ENCODE measurements at places on chromosomes 1 and 21.

DNA sequence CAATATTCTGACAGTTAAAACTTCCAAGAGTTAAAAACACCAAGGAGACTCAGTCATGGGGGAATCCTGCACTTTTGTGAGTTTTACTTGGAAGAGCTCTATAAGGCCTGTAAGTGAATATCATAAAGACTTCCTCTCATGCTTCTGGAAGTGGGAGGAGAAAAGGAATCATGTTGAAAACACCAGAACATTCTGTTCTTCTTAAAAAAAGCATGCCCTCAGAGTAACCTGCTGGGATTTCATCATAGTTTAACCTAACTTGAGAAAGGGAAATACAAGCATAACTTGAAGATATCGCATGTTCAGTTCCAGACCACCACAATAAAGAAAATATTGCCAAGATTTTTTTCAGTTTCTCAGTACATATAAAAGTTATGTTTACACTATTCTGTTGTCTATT lies 51.9 kb downstream of the COL11A1 start:
- no peak for DNase-seq

DNA sequence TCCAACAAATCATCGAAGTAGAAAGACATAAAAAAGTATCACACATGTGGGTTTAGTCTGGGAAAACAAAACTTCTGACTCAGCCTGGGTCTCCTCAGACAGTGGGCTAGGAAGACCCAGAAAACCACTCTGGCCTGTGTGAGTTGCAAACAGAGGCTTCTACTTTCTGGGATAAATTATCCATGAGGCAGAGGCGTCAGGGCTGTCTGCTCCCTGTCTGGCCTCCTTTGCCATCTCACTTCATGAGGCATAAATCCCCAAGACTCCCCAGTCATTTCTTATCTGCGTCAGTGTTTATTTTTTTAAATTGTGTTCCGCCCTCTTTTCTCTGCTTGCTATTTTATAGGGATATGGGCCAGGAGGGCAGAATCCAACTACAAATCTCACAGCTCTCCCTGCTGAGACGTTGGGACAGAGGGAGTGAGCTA lies 80.6 kb upstream of the TRABD2B start:
- DNase-seq = no peak

- DNase-seq = no peak
Observed at GRCh38 chr1:42482635-42483153, 19.6 kb downstream of the CCDC30 start.

DNA sequence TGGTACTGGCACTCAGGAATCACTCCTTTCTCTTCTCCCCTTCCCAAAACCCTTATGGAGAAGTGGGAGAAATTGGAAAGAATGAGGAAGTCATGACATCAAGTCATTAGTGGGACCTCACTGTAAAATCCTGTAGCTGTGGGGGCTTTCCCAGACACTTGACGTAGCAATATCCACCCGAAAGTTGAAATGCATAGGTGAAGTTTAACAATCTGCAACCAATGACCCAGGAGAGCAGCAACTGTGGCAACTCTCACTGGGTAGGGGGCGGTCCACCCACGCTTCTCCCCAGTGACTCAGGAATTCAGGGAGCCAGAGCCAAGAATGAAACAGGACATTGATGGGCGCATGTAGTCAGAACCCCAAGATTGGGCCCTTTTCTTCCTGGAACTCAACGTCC lies 27.0 kb downstream of the ABCA4 start:
- no peak for DNase-seq

DNA sequence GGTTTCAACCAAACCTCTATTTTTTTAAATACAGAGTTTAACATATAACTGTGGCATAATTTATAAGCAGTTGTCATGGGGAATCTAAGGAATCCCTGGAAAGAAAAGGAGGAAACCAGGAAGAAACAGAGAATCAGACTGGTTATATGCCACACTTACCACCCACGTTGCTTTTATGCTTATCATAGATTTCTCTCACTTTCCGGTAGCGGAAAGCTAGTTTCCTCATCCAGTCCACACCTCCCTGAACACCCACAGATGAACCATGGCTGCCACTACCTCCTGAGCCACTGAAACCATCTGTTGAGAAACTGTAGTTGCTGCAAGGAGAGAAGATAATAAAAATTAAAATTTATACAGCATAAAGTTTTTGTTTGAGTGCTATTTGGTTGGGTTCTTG lies 33.5 kb downstream of the XKR8 start:
- no peak for DNase-seq

DNA sequence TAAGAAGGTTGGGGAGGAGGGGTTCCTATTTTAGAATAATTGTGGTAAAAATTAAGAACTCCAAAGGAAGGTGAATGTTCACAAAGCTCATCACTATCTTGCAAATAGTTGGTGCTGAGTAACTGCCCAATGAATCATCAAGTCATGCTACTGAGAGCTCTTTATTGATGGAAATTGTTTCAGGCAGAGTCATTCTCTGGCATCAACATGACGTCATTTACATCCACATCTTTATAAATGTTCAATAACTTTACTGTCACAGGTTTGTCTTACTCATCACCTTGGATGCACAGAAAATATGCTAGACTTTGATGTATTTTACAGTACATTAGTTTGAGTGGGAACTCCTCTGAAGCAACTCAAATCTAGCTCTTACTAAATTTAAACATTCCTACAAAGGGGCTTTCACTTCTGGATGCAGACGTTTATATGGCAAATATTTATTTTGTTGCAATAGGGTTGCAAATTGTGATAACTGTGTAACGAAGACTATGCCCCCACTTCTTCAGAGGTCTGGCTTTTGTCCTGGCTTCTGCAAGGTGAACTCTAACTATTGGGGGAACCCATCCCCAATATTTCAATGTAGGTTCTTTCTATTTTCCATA lies 273.7 kb upstream of the AJAP1 start:
- DNase-seq = no peak

DNA sequence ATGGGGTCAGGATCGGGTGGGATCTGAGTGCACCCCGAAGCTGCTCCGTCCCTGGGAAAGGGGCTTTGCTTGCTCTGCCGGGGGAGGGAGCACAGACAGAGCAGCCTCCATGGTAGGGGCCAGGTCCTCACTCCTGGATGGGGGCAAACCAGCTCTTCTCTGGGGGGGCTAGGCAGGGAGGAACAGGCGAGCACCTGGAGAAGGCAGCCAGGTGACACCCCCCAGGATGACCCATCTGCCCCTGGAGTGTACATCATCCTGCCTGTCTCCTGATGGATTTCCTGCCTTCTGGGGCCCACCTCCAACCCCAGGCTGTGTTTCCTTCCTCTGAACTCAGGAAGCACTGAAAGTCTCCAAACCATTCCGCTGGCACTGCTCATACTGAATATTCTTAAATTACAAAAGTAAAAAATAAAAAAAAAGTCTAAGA lies 248.0 kb downstream of the RHOU start:
- no peak for DNase-seq

DNA sequence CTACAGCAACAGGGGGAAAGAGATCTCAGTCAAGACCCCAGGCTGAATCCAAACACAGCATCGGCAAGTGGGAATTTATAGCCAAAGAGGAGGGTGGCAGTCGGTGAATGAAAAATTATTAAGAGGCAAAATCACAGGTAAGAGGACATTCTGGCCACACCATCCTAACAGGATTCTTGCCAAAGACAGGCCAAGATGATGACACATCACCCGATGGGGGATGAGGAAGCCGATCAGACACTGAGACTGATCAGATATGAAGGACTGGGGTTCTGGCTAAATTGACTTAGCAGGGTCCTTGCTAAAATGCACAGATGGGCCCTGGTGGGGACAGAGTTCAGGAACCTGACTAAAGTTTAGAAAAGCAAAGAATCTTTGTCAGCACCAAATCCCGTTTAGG lies 402.2 kb downstream of the SMYD3 start:
- DNase-seq = no peak

DNA sequence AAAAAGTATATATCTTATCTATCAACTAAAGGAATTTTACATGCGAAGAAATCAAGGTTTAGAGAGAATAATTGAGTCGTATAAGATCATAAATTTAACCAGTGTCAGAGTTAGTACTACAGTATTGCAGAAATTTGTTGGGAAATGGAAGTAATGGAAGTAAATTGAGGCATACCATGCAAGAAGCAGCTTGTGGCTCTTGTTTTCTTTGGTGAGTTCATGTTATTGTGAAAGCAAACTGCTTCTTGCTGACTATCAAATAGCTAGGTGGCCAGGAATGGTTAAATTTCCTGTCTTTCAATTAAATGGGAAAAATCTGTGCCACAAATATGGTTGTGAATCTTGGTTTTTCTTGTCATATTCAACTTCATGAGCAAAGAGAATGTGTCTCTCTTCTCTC lies 652.7 kb downstream of the LMO4 start:
- no peak for DNase-seq

- DNase-seq = no peak
Observed at GRCh38 chr1:162753998-162754585, 36.4 kb upstream of the HSD17B7 start.

- no peak for DNase-seq
Observed at GRCh38 chr21:25887646-25888306, 153.0 kb downstream of the GABPA start.

GRCh38 chr1:31788825-31789256 lies 24.7 kb upstream of the ADGRB2 start:
- DNase-seq = no peak
